ENCODE measurements at places on chromosomes 7 and 10.

DNA sequence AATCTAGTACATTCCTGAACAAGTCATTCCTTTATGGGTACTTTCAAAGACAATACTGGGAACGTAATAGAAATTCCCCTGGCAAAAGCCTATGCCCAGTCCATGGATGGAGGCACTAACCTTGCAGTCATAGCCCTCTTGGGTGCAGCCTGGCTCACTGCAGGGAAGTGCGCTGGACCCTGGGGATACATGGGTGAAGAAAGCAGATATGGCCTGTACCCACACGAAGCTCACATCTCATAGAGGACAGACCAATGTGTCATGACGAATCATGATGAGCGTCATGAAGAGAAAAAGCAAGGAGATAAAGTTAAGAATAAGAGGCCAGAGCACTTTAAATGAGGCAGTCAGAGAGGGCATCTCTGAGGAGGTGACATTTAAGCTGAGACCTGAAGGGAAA is 11.8 kb downstream of the PRLHR start:
- no peak for DNase-seq

DNA sequence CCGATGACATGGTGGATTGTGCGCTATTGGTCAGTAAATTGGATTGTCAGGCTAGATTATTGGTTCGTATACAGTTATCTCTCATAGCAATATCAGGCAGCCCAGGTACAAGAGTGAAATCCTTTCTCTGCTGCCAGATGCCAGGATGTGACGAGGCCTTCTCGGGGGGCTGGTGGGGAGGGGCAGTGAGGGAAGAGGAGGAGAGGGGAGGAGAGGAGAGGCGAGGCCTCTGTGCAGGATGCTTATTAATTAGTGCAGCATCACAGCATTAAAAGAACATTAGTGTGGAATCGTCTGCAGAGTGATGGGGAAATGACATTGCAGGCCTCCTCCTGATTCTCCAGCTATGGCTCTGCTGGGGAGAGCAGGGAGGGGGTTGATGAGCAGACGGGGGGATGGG is 30.5 kb upstream of the SLF2 start:
- DNase-seq: no peak

DNA sequence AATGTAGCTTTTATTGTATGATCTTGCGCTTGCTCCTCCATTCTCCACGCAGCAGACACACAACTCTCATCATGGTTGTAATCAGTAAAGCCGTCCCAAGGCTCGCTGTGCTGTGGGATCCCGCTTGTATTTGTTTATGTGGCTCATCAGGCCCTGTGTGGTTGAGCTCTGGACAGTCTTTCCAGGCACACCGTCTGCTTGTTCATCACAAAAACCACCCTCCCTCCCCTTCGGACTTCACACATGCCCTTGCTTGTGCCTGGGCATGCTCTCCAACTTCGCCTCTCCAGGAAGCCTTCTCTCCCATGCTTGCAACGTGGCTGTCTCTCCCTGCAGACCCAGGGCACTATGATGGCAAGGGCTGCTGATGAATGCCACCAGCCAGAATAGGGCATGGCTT is 62.4 kb downstream of the HK1 start:
- DNase-seq: no peak

DNA sequence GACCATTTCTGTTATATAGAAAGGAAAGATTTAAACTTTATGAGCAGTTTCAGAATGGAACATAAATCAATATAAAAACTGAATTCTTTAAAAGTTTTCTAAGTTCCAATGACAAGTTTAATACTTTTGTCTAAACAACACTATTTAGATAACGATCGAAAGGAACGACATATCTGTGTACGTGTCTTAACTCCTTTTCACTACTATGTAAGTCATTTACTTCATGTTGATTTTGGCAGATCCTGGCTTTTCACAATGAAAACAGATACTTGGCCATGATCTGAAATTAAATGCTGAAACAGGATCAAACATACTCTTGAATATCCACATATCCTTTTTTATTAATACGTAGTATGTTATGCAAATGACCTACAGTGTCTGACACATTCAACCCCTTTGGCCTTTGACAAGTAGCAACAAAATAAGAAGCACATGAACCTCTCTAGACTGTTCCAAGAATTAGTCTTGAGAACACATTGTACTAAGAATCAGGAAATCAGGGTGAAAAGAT is 41.9 kb downstream of the RNLS start:
- DNase-seq: no peak

- DNase-seq: no peak
Observed at GRCh38 chr10:104258209-104258608, 3.5 kb downstream of the GSTO1 start.

GRCh38 chr7:44944821-44945220 is 34.0 kb downstream of the MYO1G start:
- no peak for DNase-seq

DNA sequence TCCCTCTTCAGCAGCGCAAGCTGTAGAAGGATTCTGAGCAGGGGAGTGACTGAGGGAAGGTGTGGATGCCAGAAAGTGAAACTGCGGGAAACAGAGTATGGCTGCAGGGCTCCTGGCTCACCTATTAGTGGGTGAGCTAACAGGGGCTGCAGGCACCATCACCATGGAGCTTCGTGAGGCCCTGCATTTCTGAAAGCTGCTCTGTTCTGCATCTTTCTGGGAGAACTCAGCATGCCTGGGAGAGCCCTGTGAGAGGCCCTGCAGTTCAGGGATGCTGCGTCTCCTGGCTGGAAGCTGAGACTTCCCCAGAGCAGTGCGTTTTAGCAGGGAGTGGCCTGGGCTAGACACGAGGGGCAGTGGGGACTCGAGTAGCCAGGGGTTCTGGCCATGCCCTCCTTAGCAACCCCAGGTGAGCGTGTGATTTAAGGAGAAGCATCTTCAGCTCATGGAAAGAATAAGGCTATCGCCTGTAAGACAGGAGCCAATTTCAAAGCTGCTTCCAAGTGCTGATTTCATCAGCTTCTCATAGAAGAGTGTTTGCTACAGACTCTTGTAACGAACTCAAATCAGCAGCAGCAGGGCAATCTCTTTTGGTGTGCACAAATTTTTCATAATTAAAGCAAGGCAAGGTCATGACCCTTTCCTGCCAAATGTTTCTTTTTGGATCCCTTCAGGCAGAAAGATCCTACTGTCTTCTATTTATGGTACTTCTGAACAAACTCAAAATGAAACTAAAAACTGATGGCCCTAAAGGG is 293.6 kb upstream of the ZNF32 start:
- DNase-seq: peak; percentile 0

GRCh38 chr10:128902031-128902710 is 564.9 kb upstream of the MGMT start:
- no peak for DNase-seq
